ENCODE measurements at places on chromosomes 4 and X. TPM values are rescaled to one million over a fixed set of nuclear protein-coding genes. Genes with fewer than 3 reads are reported as not detected.

Gene SPANXN4
- not detected for total RNA-seq

Gene SLC25A5
- 839 TPM for total RNA-seq

DNA sequence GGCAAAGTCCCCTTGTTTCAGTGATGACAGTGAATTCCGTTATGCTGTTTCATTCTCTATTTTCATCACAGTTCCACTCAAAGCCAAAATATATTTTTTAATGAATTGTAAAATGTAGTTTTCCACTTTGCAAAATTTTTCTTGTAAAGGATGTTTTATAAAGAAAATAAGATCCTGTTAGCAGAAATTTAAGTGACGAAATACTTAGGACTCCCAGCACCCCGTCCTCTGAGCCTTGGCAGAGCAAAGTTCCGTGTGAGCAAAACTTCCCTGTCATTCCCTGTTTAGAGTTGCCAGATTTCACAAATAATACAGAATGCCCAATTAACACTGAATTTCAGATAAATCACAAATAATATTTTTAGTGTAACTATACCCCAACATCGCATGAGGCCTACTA is 81.0 kb upstream of the RBPJ start:
- H3K27me3 ChIP-seq, result peaks cover 2% of the 10 kb centered on the region
- DNase-seq, result no peak
- no peaks in the 10 kb centered on the region for H3K4me1 ChIP-seq
- H3K36me3 ChIP-seq, result no peaks in the 10 kb centered on the region

Gene MECP2
- total RNA-seq, result 63.7 TPM

Gene RHOXF1
- total RNA-seq, result not detected

DNA sequence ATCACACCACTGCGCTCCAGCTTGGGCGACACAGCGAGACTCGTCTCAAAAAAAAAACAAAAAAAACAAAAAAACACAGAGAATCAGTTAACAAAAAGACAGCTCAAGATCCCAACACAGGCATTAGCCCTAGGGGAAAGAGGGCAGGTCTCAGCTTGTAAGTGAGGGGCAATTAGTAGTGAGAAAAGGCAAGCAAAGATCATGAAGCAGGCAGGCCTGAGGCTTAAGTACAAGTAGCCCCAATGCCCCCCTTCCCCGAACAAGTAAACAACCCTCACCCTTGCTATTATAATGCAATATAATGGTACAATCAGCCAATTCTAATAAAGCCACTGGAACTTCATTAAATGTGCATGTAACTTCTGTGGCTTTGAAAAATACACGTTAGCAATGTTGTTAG is 17.0 kb downstream of the ADGRA3 start:
- H3K27me3 ChIP-seq, result no peaks in the 10 kb centered on the region
- H3K4me1 ChIP-seq, result peaks cover 10% of the 10 kb centered on the region
- DNase-seq, result no peak
- no peak overlapping the region for H3K4me3 ChIP-seq
- no peak overlapping the region for H3K27ac ChIP-seq

Gene HHIP
- not detected for total RNA-seq

GRCh38 chrX:45540181-45540580 is 339.5 kb upstream of the DIPK2B start:
- H3K36me3 ChIP-seq, result no peaks in the 10 kb centered on the region
- no peak overlapping the region for H3K27ac ChIP-seq
- peaks cover 5% of the 10 kb centered on the region for H3K27me3 ChIP-seq
- no peak for DNase-seq
- no peak overlapping the region for H3K4me3 ChIP-seq

- no peaks in the 10 kb centered on the region for H3K4me1 ChIP-seq
- H3K27ac ChIP-seq, result no peak overlapping the region
- no peak for DNase-seq
- no peaks in the 10 kb centered on the region for H3K36me3 ChIP-seq
Measured at GRCh38 chr4:175253184-175253902, 335.2 kb downstream of the ADAM29 start.

DNA sequence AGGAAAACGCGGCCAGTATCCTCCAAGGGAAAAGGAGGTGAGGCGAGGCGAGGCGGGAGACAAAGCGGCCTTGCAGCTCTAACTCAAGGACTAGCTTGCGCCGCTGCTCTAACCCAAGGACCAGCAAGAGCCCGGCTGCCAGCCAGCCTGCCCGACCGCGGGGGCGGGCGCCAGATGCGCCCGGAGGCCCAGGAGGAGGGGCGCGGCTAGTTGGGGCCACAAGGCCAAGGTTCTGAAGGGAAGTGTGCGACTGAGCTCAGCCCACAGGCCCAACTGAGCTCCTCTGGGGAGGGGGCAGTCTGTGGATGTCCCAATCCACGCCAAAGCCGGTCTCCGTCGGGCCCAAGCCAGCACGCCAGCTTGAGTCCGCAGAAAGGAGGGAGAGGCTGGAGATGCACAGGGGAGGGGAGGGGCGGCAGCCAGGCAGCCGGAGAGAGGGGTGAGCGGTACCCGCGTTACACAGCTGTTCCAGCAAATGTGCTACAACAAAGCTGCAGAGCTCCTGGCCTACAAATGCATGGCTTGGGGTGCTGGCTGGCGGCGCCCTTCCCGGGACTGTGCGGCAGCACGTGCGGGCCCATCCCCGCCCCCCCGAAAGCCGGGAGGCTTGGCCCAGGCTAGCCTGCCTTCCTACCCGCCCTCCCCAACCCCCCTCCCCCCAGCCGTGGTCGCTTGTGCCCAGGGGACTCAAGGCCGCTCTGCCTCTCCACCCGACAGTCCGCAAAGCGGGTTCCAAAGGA is 637 bp downstream of the AMER1 start:
- H3K27me3 ChIP-seq, result no peaks in the 10 kb centered on the region
- H3K4me1 ChIP-seq, result peaks cover 17% of the 10 kb centered on the region
- peak overlapping the region; percentile 79 for H3K4me3 ChIP-seq
- peak; percentile 28 for DNase-seq
- no peaks in the 10 kb centered on the region for H3K36me3 ChIP-seq

GRCh38 chr4:71711044-71711984 is 72.6 kb downstream of the GC start:
- H3K27ac ChIP-seq, result no peak overlapping the region
- DNase-seq, result no peak
- no peaks in the 10 kb centered on the region for H3K36me3 ChIP-seq
- H3K4me3 ChIP-seq, result no peak overlapping the region
- H3K4me1 ChIP-seq, result no peaks in the 10 kb centered on the region
- H3K27me3 ChIP-seq, result no peaks in the 10 kb centered on the region

GRCh38 chrX:47595716-47596251 is 13.5 kb downstream of the TIMP1 start:
- no peak overlapping the region for H3K4me3 ChIP-seq
- peaks cover 5% of the 10 kb centered on the region for H3K36me3 ChIP-seq
- H3K27me3 ChIP-seq, result no peaks in the 10 kb centered on the region
- peaks cover 6% of the 10 kb centered on the region for H3K4me1 ChIP-seq
- H3K27ac ChIP-seq, result no peak overlapping the region
- DNase-seq, result no peak
